Left cardiac atrium (tissue), 4 donors: ENCODE measurements at places on chromosomes 5 and 9. TPM values are rescaled to one million over a fixed set of nuclear protein-coding genes. Genes with fewer than 3 reads are reported as not detected.

The TRMO gene
- total RNA-seq, result 7.0 TPM

The CER1 gene
- total RNA-seq, result not detected

The ARSK gene
- 3.9 TPM for total RNA-seq

The MARCHF3 gene
- 17.4 TPM for total RNA-seq

The SNX18 gene
- total RNA-seq, result 15.1 TPM

The HEMGN gene
- 0.10 TPM for total RNA-seq

The ENC1 gene
- total RNA-seq, result 12.0 TPM

The FAM78A gene
- 50.4 TPM for total RNA-seq

The TRPM3 gene
- total RNA-seq, result 1.2 TPM

The TAF11L10 gene
- not detected for total RNA-seq

The PCDHGB1 gene
- total RNA-seq, result 3.0 TPM

The SAPCD2 gene
- total RNA-seq, result 0.44 TPM

The KCTD16 gene
- 0.15 TPM for total RNA-seq

The SPINK13 gene
- not detected for total RNA-seq

The C1QTNF2 gene
- 2.3 TPM for total RNA-seq

The TGFBI gene
- 130 TPM for total RNA-seq

The PCDHB9 gene
- 4.3 TPM for total RNA-seq

The PTGER4 gene
- 7.4 TPM for total RNA-seq

The EGFLAM gene
- 9.9 TPM for total RNA-seq

The HOMER1 gene
- 25.6 TPM for total RNA-seq

The OXCT1 gene
- total RNA-seq, result 80.2 TPM

The DMRT2 gene
- 0.68 TPM for total RNA-seq

The IRX1 gene
- not detected for total RNA-seq

The CDH10 gene
- total RNA-seq, result 1.2 TPM

The TMEM171 gene
- 0.21 TPM for total RNA-seq

The SLC2A8 gene
- 16.1 TPM for total RNA-seq

The LCN2 gene
- not detected for total RNA-seq

The CCL21 gene
- 19.0 TPM for total RNA-seq

The C6 gene
- total RNA-seq, result 84.1 TPM

The FBXW2 gene
- total RNA-seq, result 44.6 TPM

The WDR36 gene
- 17.6 TPM for total RNA-seq

The SMIM33 gene
- not detected for total RNA-seq

The RASA1 gene
- 17.6 TPM for total RNA-seq

The OR1J2 gene
- not detected for total RNA-seq

The ALDOB gene
- 1.4 TPM for total RNA-seq

The NR6A1 gene
- total RNA-seq, result 1.2 TPM

The SLC6A3 gene
- 0.06 TPM for total RNA-seq

The CFAP77 gene
- 3.0 TPM for total RNA-seq

The STK32A gene
- 2.8 TPM for total RNA-seq

The IL13 gene
- total RNA-seq, result not detected

The ERCC8 gene
- 6.1 TPM for total RNA-seq

The DIPK1B gene
- total RNA-seq, result 35.2 TPM

The ZBTB6 gene
- total RNA-seq, result 5.4 TPM

The NR2F1-AS1 gene
- total RNA-seq, result 11.9 TPM

The BHMT gene
- 0.44 TPM for total RNA-seq

The OR1L8 gene
- not detected for total RNA-seq
